ENCODE measurements at places on chromosomes 4 and X. TPM values are rescaled to one million over a fixed set of nuclear protein-coding genes. Genes with fewer than 3 reads are reported as not detected.
A peak's percentile ranks its signal among the peaks of the same experiment; 100 is the strongest.

Gene ADH6
- total RNA-seq: not detected

Gene DRD5
- total RNA-seq: not detected

DNA sequence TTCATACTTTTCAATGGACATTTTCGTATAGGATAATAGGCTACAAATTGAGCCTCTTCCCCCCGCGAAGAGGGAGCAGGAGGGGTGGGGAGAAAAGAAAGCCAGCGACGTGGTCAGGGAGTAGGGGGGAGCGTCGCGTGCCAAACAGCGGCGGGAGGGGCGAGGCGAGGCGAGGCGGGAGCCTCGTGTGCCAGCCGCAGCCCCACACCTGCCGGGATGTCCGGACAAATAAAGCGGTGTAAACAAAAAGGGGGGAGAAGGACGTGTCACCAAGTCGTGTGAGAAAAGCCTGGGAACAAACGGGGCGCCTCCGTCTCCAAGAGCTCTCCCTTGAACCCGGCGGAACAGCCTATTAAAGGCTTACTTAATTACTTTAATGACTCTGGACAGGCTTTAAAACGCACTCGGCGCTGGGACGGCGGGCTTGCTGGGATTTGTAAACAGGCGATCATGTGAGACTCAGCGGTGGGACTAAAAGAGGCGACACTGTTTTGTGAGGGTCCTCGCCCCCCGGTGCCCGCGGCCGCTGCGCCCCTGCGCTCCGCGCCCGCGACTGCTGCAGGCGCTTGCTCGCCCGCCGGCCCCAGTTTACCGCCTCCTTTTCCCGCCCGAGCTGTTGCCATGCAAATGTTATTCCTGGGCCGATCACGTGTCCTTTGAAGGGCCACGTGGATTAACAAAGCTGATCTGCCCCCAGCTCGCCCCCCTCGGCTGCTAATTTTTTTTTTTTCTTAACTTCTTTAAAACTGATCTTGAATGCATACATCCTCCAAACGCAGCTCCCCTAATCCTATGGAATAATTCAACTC lies at the start of gene HELT:
Gene HELT, plus strand, starts transcription at position 527 of the 809 bp plus-strand sequence. CDS start 439 bp downstream, outside the sequence.
- no peak within 1 kb of the TSS for H3K4me3 ChIP-seq
- no peak within 1 kb of the TSS for H3K27ac ChIP-seq
- DNase-seq: no peak
- peaks cover 11% of the 10 kb centered on the region for H3K27me3 ChIP-seq

GRCh38 chr4:137375111-137375850 lies 157.0 kb downstream of the PCDH18 start:
- H3K4me3 ChIP-seq: no peak overlapping the region
- H3K27me3 ChIP-seq: no peaks in the 10 kb centered on the region
- no peak overlapping the region for H3K27ac ChIP-seq
- no peak for DNase-seq
- no peaks in the 10 kb centered on the region for H3K36me3 ChIP-seq

DNA sequence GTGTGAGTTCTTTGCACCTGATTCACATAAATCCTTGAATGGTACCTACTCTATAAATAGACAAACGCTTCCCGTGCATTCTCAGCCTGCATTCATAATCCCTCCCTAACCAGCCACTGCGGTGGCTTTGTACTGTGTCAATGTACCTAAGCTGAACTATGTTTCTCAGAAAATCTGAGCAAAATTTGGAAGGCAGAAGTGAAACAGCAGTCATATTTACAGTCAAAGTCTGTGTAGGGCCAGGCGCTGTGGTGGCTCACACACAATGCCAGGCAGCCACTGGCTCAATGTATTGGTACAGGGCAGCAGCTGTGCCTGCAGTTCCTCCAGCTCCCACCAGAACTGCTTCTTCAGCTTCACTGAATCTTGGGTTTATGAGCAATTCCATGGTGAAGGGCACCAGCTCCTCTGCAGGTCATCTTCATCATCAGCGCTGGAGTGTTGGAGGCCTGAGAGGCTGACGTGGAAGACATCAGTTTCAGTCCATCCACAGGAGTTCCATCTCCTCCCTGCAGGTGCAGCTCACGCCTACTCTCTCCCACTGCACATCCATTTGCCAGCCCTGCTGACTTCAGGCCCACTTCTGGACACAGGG lies 32.3 kb upstream of the IRF2 start:
- H3K27me3 ChIP-seq: no peaks in the 10 kb centered on the region
- no peak overlapping the region for H3K4me3 ChIP-seq
- no peaks in the 10 kb centered on the region for H3K36me3 ChIP-seq
- H3K4me1 ChIP-seq: no peaks in the 10 kb centered on the region
- H3K27ac ChIP-seq: no peak overlapping the region

GRCh38 chr4:24570574-24571236 lies 13.6 kb downstream of the DHX15 start:
- no peaks in the 10 kb centered on the region for H3K36me3 ChIP-seq
- no peak overlapping the region for H3K27ac ChIP-seq
- H3K4me1 ChIP-seq: peaks cover 38% of the 10 kb centered on the region
- H3K27me3 ChIP-seq: no peaks in the 10 kb centered on the region

GRCh38 chr4:45442466-45442865 lies 681.4 kb downstream of the GABRG1 start:
- H3K27ac ChIP-seq: no peak overlapping the region
- no peak for DNase-seq
- H3K27me3 ChIP-seq: no peaks in the 10 kb centered on the region
- H3K36me3 ChIP-seq: no peaks in the 10 kb centered on the region

DNA sequence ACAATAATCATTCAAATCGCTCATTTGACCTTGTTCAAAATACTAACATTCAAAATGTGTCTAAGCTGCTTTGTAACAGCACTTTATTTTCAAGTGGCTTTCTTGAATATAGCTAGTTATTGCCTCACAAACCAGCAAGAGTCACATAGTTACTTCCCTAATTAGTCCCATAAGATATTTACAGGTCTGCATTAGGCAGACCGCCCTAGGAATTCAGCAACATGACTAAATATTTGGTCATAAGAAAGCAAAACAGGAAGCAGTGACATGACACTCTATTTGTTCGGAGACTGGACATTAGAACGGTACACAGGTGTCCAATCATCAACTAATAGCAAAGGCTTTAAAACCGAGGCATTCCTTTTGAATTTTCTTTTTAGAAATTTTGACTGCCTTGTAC lies 262.0 kb downstream of the COL25A1 start:
- H3K4me3 ChIP-seq: no peak overlapping the region
- H3K27ac ChIP-seq: no peak overlapping the region
- H3K27me3 ChIP-seq: no peaks in the 10 kb centered on the region
- no peaks in the 10 kb centered on the region for H3K36me3 ChIP-seq

DNA sequence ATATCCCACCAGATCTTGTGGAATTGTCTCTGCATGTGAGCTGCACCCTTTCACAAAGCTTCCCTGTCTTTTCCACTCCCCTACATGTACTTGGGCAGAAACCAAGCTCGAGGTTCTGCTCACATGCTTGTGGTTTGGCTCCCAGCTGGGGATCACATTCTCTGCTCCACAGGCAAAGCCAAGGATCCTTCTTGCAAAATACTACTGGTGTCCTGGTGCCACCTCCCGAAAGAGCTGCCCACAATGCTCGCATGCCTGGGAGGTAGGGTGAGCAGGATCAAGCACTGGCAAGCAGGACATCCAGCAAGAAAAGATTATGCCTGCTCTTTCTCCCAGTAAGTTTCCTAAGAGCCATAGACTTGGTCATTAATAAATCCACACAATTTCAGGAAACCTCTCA lies 45.1 kb upstream of the PPARGC1A start:
- no peaks in the 10 kb centered on the region for H3K36me3 ChIP-seq
- no peaks in the 10 kb centered on the region for H3K27me3 ChIP-seq
- DNase-seq: peak; percentile 57
- H3K4me3 ChIP-seq: no peak overlapping the region
- peak overlapping the region; percentile 3 for H3K27ac ChIP-seq
- peaks cover 16% of the 10 kb centered on the region for H3K4me1 ChIP-seq

Data from body of pancreas (tissue), 4 donors.